Fibroblast of skin of back (primary cell): ENCODE measurements at places on chromosomes 6 and 20.

GRCh38 chr6:12343440-12344162, 53.4 kb downstream of the EDN1 start:
- DNase-seq, result peak; percentile 66

DNA sequence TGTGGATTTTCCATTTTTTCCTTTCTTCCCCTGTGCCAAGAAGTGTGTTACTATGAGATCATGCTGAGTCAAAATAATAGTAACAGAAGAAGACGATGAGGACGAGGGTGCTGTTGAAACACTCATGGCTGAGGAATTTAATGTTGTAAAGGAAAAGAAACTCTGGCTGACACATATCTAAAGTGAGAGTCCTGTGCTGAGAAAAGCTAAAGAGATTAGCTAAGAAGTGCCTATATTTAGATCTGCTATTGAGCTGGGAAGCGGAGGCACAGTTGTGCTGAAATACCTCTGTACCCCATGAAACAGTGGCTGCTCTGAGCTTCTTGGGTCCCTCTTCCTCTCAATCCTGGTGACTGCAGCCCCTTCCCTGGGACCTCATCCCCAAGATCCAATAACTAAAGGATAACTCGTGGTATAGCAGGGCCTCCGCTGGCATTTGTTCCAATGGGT, 1.1 kb upstream of the SYTL3 start:
- DNase-seq, result peak; percentile 96

GRCh38 chr6:85966828-85967227, 324.1 kb upstream of the SYNCRIP start:
- DNase-seq, result no peak

- DNase-seq, result no peak
Observed at GRCh38 chr6:106659859-106660258, 30.5 kb downstream of the QRSL1 start.

DNA sequence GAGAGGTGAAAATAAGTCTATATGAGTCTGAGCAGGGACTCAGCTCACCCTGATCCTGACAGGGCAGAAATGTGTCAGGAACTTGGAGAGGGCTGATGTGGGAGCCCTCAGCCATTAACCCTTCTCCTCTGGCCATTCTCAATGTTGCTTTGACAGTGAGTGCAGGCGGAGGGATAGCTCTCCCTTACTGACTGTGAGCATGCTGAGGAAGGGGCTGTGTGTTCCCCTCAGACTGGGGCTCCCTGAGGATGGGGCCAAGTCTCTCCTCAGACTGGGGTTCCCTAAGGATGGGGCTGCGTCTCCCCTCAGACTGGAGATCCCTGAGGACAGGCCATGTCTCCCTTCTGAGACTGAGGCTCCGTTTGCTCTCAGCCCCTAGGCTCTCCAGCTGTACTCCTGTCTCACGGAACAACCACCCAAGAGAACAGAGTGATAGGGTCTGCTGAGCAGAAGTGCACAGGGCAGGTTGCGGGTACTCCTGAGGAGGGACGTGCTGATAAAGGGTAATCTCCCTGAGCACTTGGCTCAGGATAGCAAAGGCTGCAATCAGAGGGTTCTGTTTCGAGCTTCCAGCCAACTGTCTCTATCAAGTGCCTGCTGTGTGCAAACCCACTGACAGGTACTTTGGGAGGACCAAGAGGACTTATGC, 141.0 kb downstream of the MRPL14 start:
- DNase-seq, result no peak

DNA sequence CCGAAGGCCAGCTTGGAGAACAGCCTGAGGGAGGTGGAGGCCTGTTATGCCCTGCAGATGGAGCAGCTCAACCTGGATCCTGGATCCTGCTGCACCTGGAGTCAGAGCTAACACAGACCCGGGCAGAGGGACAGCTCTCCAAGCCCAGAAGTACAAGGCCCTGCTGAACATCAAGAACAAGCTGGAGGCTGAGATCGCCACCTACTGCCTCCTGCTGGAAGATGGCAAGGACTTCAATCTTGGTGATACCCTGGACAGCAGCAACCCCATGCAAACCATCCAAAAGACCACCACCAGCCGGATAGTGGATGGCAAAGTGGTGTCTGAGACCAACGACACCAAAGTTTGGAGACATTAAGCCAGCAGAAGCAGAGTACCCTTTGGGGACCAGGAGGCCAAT, 223.5 kb upstream of the ID4 start:
- no peak for DNase-seq

GRCh38 chr20:38751360-38751976, 3.2 kb downstream of the ACTR5 start:
- peak; percentile 21 for DNase-seq

DNA sequence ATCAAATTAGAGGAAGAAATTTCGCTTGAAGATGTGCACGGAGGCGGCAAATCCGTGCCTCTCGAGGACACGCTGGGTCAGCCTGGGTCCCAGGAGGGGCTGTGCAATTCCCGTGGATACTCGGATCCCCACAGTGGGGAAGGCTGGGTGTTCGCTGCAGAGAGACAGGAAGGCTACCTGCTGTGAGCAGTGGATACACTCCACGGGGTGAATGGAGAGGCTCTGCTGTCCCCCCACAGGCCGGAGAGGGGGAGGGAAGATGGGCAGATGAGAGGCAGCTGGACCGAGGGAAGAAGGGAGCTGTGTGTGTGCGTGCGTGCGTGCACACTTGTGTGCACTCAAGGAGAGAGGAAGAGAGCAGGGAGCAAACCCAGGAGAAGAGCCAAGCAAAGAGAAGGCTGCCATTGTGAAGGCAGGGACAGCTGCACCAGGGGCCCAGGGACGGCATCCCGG, 57.3 kb downstream of the SULF2 start:
- DNase-seq, result no peak

DNA sequence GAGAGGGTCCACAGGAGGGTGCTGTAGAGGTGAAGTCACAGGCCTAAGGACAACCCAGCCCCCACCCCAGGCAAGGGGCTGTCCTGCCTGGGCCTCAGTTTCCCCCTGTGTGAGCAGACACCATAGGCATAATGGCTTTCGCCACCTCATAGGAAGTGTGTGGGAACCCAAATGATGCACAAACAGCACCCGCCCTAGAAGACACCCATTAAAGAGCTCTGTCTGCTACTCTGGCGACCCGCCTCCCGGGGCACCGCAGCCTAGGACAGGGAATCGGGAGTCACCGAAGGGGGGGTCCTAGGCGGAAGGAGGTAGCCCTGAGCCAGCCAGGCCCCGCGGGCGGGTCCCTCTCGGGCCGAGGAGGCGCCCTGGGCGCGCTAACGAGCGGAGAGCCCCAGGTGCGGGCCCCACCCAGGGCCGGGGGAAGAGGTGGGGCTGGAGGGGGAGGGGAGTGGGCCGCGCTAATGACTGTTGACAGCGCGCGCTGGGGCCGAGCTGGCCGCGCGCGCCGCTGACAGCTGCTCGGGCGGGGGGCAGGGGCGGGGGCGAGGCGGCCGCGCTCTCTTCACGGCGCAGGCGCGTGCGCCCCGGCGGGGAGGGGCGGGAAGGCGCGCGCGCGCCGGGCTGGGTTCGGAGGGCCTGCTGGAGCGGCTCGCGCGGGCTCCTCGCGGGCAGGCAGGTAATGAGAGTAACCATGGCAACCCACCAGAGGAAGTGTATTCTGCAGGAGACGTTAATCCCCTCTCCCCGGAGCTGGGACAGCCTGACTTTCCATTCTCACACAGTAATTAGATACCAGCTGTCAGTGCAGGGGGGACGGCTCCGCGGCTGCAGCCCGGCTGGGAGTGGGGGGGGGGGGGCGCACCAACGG, 48.9 kb downstream of the NOL4L start:
- no peak for DNase-seq
